ENCODE measurements at places on chromosomes 2 and 18.

GRCh38 chr18:12630136-12630535 is 27.8 kb downstream of the SPIRE1 start:
- no peak for DNase-seq

GRCh38 chr2:10706033-10706432 is 15.4 kb upstream of the ATP6V1C2 start:
- no peak for DNase-seq

- no peak for DNase-seq
Observed at GRCh38 chr2:231399853-231400680, 4.6 kb downstream of the B3GNT7 start.

- peak; percentile 36 for DNase-seq
Observed at GRCh38 chr2:101776172-101777043, 78.9 kb downstream of the MAP4K4 start.

GRCh38 chr2:134359367-134360081 is 105.7 kb downstream of the MGAT5 start:
- DNase-seq = peak; percentile 98

- DNase-seq = no peak
Observed at GRCh38 chr2:27082773-27083409, 3.7 kb upstream of the KHK start.

DNA sequence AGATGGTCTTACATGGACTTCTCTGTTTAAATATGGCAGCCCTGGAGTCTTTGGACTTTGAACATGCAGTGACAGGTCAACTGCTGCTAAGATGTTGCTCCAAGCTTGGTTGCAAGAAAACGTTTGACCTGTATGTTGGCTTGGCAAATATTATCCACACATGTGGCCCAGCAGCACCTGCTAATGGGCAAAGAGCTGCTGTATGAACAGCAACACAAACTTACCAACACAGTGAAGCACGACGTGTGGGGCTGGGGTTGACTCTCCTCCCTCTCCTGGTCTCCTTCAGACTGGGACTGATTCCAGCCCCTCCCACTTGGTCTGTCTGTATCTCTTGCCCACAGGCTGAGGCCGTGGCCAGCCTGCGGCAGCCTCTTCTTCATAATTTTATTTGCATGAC is 3.8 kb downstream of the KCNE4 start:
- peak; percentile 69 for DNase-seq

GRCh38 chr2:231410293-231411004 is 14.9 kb downstream of the B3GNT7 start:
- DNase-seq = no peak

GRCh38 chr2:44389895-44390294 is 28.1 kb downstream of the CAMKMT start:
- no peak for DNase-seq

GRCh38 chr2:19205983-19206533 is 152.4 kb downstream of the OSR1 start:
- DNase-seq = no peak

DNA sequence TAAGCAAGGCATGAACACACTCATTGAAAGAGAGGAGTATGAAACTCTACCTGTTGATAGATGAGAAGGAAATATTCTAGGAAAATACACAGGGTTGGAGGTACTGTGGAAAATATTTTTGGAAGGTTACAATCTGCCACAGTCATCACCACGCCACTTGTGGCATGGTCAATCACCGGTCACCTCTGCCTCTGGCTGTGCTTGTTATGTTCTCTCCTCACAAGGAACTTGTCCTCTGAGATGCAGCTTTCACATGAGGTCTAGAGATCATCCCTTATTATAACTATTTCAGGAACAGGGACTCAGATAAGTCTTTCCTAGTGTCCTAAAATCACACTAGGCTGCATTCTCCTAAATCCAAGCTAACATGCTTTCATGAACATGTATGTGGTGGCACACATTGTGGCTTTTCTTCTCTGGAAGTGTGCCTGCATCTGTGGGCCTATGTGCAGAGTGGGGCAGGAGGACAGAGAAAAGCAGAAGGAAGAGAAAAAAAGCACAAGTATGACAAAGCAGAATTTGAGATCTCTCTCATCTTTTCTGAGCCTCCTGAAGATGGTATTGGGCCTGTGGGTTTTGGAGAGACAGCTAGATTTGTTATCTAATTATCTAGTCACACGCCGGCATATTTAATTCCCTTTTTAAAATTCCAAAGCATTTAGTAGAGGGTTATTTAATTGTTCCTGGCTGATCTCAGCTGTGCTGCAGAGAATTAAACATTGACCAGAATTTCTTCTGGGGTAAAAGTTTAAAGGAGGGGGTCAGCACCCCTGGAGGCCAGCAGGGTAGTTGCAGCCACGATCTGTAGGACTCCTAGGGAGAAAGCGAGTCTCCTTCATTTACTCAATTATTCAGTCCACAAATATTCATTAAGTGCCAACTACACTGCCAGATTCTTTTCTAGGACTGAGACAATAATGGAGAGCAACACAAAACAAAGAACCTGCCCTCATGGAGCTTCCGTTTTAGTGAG is 294.6 kb downstream of the RDH14 start:
- no peak for DNase-seq

- DNase-seq = no peak
Observed at GRCh38 chr18:46256078-46256477, 151.9 kb downstream of the HAUS1 start.

DNA sequence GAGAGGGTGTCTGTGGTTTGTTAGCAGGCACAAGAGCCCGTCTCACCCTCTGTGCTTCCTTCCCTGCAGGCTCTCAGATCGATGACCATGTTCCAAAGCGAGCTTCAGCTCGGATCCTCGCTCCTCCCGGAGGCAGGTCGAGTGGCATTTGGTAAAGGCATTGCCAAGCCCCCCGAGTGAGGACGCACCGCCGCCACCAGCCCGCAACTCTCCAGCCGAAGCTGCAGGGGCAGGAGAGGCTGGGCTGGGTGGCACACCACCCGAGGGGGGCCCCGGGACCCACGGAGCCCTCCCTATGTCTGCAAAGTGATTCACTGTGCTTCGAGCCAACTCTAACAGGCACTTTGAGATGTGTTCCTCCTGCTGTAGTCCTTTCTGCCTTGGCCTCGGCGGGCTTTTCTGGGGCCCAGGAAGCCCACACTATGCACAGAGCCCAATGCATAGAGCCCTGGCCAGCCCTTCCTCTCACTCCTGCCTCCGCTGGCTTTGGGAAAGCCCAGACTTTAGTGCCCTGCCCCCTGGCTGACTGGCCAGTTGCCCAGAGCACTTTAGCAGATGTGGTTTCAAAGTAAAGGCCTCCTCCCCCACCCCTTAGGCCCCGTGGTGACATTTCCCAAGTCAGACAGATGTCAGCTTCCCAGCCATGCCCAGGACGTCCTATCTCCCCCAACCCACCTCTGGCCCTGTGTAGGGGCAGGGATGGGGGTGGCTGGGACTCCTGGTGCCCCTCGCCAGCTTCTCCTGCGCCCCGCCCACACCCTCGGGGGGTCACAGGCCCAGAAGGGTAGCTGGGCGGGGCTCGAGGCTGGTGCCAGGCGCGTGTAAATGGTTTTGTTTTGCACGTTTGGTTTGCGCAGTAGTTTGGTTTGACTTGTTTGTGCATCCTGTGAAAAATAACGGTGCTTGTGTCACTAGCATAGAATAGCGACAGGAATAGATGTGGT is 23.3 kb upstream of the MAPRE3 start:
- DNase-seq = peak; percentile 28

DNA sequence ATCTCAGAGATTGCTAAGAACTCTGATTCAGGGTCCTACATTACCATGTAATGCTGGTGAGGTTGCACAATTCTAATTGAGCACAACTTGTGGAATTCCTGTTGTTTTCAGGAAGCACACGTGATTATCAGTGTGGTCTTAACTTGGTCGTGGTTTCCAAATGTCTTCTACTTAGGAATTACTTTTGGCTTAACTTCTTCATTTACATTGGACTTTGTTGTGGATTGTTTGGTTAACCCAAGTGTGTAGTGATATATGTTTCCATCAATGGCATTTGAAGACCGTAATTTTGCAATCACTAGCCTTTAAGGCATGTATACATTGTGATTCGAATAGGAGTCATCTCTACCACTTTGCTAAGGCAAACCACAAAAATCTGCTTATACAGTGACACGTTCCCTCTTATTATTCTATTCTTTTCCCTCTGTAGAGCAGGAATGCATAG is 373.3 kb downstream of the IRS1 start:
- no peak for DNase-seq

- DNase-seq = no peak
Observed at GRCh38 chr2:157473581-157473980, 29.7 kb upstream of the CYTIP start.

GRCh38 chr2:196086517-196087368 is 18.1 kb upstream of the DNAH7 start:
- DNase-seq = no peak

DNA sequence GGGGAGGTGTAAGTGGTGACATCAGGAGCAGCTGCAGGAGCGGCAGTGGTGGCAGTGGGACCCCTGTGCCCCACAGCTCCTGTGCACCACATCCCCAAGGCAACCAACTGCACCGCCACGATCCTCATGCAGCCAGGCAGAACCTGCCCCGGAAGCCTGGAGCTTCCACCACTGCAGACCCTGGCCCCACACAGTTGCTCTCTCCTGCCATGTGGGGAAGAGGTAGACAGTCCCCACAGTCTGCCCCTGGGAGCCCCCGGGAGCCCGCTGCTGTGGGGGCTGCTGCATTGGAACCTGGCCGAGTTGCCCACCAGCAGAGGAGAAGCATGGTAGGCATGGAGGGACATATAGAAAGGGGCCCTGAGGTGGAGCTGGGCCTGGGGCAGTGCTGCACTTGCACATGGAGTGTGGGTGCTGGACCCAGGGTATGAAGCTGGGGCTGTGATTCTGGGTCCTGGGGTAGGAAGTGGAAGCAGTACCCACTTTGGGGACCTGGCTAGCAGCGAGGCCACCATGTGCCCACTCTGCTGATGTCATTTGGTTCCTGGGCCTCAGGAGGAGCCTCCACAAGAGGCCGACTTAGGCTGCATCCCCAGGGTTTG is 623.3 kb upstream of the LRRTM4 start:
- DNase-seq = no peak

GRCh38 chr2:84526562-84526961 is 10.3 kb downstream of the DNAH6 start:
- DNase-seq = no peak

- DNase-seq = no peak
Observed at GRCh38 chr18:70394672-70395071, 105.8 kb downstream of the SOCS6 start.

DNA sequence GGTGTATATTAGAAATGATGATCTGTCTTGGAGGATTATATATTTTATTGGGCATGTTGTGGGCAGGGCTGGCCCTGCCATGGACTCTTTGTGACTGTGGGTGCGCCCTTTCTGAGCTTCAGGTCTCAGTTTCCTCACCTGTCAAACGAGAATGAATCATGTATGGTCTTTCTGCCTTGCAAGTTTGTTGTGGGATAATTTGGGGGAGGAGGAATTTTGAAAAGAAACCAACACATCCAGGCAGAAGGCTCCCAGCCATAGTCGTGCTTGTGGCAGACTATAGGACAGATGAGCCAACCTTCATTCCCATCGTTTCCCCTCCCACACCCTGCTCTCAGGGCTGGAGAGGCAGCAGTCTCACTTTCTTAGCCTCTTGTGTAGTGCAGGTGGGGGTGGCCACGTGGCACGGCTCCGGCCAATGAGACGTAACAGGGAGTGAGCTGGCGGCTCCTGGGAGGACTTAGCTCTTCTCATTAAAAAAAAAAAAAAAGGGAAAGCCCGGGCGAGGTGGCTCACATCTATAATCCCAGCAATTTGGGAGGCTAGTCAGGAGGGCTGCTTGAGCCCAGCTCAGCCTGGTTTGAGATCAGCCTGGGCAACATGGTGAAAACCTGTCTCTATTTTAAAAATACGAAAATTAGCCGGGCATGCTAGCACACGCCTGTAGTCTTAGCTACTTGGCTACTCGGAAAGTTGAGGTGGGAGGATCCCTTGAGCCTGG is 63.1 kb downstream of the RHOB start:
- DNase-seq = peak; percentile 88

DNA sequence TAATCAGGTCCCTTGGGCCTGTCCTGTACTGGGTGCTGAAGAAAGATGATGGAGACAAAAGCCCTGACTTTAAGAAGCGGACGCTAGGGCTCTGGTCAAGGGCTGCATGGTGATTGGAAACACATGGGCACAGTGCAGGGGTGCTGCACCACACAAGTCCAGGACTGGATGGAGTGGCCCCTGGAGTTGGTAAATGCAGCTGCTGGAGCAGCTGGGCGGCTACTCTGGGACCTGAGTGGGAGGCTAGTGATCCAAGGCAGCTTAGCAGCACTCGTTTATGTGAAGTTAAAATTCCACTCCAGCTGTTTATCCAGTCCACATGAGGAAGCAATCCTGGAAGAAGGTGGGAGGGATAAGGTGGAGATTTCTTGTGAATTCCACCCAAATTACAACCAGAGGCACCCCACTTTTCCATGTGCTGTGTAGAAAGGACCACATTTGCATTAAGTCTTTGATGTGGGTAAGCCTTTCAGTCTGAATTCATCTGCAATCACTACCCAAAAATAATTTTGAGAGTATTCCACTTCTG is 24.9 kb downstream of the MERTK start:
- DNase-seq = no peak

DNA sequence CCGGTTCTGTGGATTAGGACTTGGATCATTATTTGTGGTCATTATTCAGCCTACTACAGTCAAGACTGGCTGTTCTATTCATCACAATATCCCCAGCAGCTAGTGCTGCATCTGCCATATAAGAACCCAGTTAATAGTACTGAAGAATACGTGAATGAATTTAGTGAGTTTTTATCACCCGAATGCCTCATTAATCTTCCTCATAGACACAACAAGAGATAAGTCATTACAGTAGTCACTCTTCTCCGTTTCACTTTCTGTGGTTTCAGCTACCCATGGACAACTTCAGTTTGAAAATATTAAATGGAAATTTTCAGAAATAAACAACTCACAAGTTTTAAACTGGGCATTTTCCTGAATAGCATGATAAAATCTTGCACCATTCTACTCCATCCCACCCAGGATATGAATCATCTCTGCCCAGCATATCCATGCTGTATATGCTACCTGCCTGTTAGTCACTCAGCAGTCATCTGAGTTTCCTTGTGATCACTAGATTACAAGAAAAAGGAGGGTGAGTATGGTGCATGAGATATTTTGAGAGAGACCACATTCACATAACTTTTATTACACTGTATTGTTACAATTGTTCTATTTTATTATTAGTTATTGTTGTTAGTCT is 363.7 kb upstream of the CHAC2 start:
- no peak for DNase-seq

DNA sequence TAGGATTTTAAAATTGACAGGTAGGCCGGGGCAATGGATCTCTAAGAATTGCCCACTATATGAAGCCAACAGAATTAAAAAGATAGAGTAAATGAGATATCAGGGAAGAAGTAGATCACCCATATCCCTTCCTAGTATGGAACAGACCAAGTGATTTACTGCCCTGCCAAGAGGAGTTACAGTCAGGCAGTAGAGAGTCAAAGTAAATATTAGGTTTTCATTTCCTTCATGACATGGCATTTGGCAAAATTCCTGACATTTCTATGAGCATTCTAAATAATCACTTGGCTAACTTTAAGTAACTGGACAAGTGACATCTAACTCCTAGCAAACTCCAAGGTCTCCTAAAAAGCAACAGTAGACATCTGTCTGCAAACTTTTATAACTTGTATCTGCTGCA is 33.5 kb downstream of the GALNT5 start:
- no peak for DNase-seq
